ENCODE measurements at places on chromosomes 5 and 9.

- DNase-seq: no peak
Observed at GRCh38 chr9:37968228-37968701, 64.3 kb upstream of the SLC25A51 start.

GRCh38 chr9:93579711-93580516, 3.5 kb downstream of the PHF2 start:
- DNase-seq: no peak

- DNase-seq: no peak
Observed at GRCh38 chr9:129014124-129014523, 14.0 kb downstream of the SH3GLB2 start.

GRCh38 chr5:128826275-128826674, 139.0 kb upstream of the SLC27A6 start:
- DNase-seq: no peak

DNA sequence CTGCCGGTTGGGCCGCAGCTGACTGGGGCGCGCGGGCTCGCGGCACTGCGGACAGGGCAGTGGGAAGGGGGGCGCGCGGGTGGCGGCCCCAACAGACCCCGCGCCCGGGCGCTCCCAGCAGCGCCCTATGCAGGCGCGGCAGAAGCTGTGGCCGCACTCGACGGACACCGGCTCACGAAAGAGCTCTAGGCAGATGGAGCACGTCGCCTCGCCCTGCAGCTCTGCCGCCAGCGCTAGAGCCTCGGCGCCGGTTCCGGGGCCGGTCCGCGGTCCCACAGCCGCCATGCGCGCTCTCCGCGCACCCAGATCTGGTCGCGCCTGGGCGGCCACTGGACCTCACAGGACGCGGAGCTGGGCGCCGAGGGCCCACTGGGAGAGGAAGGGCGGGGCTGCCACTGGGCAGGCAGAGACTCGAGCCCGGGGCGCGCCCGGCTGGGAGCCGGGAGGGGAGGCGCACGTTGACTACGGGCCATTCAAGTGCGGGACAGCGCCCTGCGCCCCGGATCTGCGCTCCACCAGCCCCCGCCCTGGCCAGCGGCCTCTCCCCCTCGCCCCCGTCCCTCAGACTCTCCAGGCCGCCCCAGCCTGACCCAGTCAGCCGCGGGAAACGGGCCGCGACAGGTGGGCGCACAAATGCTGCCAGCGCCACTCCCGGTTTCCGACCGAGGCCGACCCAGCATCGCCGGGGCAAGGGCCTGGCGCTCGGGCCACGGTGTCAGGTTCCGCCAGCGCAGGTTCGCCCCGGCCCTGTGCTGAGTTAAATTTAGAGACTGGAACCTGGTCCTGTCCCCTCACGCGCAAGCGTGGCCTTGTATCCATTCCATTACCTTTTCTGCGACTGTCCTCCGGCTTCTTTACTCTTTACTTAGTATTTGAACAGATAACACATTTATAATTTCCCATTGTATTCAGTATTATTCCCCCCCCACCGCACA, at the start of gene TRIM7:
Gene TRIM7, minus strand, starts transcription at position 371 of the 935 bp plus-strand sequence. Its CDS starts 86 bp downstream, at position 285.
- DNase-seq: no peak

DNA sequence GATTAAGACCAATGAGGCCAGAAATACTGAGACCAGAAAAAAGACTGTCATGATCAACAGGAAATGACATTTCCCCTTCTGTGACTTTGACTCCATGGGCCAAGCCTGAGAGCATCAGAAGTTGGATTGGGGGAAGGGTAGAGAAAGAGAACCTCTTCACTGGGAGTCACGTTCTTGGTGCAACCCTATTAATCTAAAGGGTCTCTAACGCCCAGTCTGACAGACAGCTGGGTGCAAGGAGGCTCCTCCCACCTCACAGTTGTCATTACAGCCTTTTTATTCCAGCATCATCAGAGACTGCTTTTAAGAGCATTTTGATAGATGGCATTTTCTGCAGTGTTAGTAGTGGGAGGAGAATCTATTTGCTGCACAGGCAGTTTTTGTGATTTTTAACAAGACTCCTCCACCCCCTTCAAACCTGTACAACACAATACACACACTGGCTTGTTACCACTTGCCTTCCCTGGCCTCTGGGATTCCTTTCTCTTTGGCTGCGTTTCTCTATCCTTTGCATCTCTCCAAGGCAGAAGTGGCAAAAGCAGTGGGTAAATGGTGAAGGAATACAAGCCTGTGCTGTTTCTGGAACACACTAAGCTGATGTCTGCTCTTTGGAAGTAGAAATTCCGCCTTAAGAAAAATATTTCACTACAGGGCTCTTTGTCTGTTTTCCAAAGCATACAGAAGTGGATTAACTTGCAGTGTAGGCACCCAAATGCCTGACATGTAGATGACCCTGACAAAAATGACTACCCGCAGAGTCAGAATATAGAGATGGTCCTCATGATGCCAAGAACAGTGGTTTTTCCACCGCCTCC, 310.4 kb upstream of the ZNF608 start:
- no peak for DNase-seq

DNA sequence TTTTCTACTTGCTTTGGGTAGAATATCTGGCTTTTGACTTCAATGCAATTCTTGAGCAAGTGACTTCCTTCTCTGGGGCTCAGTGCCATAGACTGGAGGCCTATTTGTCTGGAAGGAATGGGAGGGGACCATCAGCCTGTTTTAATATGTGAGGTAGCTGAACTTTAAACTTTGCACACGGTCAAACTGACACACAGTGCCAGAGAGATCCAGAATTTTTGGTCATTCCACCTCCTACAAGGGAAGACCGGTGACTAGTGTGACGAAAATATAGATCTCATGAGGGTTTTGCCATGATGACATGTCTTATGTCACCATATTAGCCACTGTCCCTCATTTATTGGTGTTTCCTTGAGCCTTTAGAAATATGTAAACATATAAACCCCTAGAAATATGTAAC, 44.6 kb upstream of the ZSWIM6 start:
- DNase-seq: no peak

DNA sequence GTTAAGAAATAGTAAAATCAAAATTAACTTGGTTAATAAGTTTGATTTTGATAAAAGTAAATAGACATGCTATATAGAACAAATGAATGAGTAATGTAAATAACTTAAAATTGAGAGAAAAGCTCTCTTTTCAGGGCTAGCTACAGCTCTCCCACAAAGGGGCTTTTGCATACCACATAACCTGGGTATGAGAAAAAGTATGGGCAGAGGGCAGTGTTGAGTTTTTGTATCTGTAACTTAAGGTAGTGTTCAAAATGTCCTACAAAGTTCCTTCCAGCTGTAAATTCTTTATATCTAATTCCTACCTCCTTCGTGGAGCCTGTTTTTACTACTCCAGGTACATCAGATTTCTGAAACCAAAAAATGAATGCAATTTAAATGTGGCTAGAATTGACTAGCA, 18.9 kb upstream of the TTC33 start:
- DNase-seq: no peak

- peak; percentile 47 for DNase-seq
Observed at GRCh38 chr5:95631991-95632675, 12.2 kb downstream of the GPR150 start.

- no peak for DNase-seq
Observed at GRCh38 chr5:94675965-94676618, 57.6 kb downstream of the SLF1 start.

GRCh38 chr9:107094370-107094769, 188.7 kb upstream of the RAD23B start:
- DNase-seq: no peak

- DNase-seq: no peak
Observed at GRCh38 chr5:76652809-76653414, 29.7 kb upstream of the F2RL2 start.

GRCh38 chr9:114005371-114006154, 72.5 kb downstream of the AMBP start:
- no peak for DNase-seq

- peak; percentile 6 for DNase-seq
Observed at GRCh38 chr5:135462304-135462703, 10.2 kb upstream of the TIFAB start.

Measured in stimulated activated CD4-positive, alpha-beta T cell treated with anti-CD3 and anti-CD28 coated beads, Interleukin-15, amount 100 ng/mL, for 1 hour (primary cell).